ENCODE measurements at places on chromosomes 6 and 20.

DNA sequence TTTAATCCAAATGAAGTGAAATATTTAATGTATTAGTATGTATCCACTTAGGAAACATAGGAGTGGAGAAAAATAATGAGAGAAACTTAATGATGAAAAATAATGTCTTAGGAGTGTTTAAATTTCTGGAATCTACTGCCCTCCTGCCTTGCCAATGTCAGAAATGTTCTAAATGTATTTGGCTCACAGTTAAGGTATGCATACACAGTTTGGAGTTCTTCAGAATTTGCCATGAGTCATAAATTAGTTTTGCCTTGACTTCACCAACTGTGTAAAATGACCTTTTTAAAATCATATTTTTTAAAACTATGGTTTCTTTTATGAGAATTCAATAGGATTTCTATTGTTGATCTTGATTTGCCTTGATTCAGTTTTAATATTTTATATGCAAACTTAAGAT, 191.7 kb upstream of the HSF2 start:
- no peak for DNase-seq

GRCh38 chr6:44699851-44700250, 312.3 kb downstream of the CDC5L start:
- no peak for DNase-seq

DNA sequence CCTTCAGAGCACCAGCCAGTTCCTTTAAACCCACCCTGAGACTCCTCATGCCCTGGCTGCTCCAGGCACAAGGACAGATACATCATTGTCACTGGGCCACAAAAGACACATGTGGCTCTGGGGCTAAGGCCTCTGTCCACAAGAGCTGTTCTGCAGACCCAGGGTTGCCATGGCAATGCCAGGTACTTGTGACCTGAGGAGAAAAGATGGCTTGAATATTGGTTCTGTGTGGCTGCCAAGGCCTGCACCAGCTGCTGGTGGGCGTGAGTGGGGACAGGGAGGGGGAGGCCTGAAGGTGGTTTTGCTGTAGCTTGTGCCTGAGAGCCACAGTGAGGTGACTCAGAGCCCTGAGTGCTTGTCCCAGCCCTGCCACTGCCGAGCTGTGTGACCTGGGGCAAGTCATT, 31.8 kb downstream of the SAYSD1 start:
- DNase-seq, result no peak

DNA sequence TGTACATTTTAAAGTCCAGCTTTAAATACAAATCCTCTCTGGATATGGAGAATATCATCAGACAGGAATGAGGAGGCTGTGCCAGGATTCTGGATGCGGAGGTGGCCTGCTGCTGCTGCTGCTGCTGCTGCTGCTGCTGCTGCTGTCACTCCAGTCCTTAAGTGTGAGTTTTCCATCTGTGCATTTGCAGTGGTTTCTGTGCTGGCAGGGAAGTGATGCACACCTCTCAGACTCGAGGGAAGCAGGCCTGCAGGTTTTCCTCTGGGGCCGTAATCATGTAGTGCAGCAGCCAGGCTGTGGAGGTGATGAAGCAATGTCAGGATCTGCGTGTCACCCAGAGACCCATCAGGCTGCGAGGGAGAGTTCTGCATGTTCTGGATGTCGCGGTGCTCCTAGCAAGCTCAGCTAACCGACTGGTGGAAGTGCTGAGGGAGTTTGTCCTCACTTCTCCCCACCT, 32.0 kb downstream of the CFAP61 start:
- no peak for DNase-seq

DNA sequence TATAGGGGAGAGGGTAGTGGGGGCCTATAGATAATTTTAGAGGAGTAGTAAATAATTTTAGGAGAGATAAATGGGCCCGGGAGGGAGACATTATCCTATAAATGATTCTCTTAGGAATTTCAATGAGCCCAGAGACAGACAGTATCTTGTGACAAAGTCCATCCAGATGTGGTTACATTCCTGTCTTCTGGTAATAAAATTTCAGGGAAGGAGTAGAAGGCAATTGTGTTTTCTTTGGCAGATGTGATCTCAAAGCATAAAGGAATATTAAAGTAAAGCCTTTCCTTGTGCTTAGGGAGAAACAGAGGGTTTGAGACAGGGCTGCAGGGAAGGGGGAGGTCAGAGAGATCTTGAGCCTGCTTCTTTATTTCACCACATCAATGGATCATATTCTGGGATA, 979.8 kb upstream of the GJE1 start:
- no peak for DNase-seq

DNA sequence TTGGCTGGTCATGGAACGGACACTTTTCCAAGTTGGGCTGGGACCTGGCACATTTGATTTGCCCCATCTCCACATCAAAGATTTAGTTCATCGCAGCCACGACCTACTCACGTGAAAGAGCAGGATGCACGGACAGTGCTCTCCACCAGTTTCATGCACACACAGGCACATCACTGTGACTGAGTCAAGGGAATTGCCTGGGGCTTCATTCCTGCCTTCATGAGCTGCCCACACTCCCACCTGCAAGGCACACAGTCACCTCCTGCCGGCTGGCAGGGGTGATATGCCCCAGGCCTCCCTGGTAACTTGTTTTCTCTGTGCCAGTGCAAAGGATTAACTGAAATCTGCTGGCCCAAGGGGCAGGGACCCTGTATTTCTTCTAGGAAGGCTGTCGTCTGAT, 23.3 kb upstream of the CST1 start:
- no peak for DNase-seq

Measured in stimulated activated CD4-positive, alpha-beta T cell treated with anti-CD3 and anti-CD28 coated beads, Interleukin-1b, Interleukin-23, amount 100 ng/mL, for 24 hours (primary cell).